SW 1271 (cell line): ENCODE measurements at places on chromosomes 1 and 21.
A peak's percentile ranks its signal among the peaks of the same experiment; 100 is the strongest.

DNA sequence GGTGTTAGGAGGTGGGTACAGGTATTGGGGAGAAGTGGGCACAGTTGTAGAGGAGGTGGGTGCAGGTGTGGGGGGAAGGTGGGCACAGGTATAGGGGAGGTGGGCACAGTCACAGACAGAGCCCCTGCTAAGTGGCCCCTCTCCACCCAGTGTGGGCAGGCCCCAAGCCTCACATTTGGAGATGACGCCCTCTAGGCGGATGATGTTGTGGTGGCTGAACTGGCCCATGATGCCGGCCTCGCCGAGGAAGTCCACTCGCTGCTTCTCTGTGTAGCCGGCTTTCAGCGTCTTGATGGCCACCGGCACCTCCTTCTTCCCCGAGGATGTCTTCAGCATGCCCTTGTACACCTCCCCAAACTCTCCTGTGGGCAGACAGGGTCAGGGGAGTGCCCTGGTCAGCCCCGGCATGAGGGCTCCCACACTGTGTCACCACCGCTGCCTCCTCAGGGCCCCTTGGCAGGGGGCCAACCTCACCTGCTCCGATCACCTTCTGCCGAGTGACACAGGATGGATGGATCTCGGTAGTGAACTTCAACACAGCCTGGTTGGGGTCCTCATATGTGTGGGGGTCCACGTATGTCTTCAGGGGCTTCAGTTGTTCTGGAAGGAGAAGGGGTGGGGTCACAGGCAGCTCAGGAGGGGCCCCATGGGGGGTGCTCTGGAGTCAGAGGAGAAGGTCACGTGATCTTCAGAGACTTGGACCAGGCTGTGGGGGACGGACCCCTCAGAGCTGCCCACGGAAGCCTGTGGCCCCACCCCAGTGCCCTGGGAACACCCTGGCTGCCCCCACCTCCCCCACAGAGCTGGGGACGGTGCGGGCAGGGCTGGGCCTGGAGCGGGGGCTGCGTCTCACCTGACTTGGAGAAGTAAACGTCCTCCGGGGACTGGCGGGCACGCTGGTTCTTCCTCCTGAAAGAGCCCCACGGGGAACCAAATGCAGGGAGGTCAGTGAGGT is 22.6 kb downstream of the EPHA2 start:
- no peak for DNase-seq

DNA sequence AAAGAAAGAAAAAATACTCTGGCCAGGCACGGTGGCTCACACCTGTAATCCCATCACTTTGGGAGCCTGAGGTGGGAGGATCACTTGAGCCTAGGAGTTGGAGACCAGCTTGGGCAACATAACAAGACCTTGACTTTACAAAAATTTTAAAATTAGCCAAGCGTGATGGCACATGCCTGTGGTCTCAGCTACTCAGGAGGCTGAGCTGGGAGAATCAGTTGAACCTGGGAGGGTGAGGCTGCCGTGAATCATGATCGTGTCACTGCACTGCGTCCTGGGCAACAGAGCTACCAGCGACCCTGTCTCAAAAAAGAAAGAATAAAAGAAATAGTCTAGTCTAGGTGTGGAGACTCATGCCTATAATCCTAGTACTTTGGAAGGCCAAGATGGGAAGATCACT is 22.3 kb downstream of the RRP1B start:
- DNase-seq = no peak

- DNase-seq = no peak
These were observed 262.9 kb upstream of the SNX7 start for GRCh38 chr1:98398649-98399048.

- no peak for DNase-seq
These were observed 24.6 kb upstream of the CASQ2 start for GRCh38 chr1:115793162-115793561.

DNA sequence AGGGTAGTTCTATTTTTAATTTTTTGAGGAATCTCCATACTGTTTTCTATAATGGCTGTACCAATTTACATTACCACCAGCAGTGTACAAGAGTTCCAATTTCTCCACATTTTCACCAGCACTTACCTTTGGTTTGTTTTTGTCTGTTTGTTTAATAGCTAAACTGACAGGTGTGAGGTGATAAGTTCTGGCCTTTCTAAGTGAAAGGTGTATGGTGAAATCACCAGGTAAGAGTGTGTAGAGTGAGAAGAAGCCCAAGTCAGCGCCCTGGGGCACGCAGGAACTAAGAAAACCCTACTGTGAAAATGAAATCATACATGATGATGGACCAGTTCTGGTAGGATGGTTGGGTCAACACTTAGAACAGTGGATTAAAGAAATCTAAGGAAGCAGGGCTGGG is 34.5 kb downstream of the BTG3 start:
- DNase-seq = no peak

GRCh38 chr1:22369294-22370189 is 82.1 kb upstream of the ZBTB40 start:
- DNase-seq = no peak

DNA sequence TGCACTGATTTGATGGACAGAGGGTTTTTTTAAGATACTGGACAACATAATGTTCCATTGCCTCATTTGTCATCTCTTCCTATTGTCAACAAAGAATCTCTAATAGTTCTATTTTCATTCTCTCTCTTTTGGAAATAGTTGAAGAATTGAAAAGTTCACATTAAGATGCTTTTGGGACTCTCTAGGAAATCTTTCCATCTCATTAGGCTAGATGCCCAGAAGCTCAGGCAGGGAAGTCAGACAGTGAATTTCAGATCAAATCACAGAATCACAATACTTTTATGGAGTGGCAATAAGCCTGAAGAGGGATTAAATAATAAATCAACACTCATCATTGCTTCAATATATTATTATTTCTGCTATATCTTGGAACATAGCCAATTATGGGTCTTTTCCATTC is 29.2 kb downstream of the NEGR1 start:
- DNase-seq = no peak

DNA sequence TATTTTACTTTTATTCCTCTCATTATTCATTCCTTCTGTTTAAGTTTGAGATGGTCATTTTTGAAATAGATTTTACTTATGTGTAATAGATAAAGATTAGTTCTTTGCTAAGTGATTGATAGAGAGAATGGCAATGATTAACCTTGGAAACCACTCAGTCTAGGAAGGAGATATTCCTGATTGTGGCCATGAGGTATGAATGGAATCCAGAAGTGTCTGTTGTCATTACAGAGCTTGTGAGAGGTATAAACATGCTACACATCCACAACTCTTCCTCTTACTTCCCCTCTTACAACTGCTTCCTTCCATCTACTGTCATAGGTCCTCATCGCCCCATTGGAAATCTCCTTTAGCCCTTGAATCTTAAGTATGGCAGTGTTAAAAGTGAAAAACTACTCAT is 988.8 kb upstream of the B3GALT2 start:
- no peak for DNase-seq

DNA sequence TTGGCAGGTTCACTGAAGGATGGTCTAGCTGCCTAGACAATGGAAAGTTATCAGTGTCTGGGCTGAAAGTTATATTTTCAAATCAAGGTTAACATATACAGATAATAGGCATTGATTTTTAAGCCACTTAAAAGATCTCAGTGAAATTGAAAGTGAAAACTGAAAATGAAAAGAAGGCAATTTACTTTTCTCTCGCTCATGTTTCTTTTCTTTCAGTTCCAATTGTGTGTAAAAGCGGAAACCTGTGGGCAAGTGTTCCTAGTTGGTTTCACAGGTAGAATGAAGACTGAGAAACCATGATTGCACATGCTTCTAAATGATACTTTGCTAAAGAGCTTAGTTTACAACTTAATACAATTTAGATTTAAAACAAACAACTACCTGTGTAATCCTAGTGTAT is 383.7 kb downstream of the ZP4 start:
- DNase-seq = no peak

GRCh38 chr1:39129514-39129913 is 75.0 kb upstream of the MACF1 start:
- peak; percentile 51 for DNase-seq
